Kidney (tissue), 22 donors: ENCODE measurements at places on chromosomes 2 and 18. TPM values are rescaled to one million over a fixed set of nuclear protein-coding genes. Genes with fewer than 3 reads are reported as not detected.

DNA sequence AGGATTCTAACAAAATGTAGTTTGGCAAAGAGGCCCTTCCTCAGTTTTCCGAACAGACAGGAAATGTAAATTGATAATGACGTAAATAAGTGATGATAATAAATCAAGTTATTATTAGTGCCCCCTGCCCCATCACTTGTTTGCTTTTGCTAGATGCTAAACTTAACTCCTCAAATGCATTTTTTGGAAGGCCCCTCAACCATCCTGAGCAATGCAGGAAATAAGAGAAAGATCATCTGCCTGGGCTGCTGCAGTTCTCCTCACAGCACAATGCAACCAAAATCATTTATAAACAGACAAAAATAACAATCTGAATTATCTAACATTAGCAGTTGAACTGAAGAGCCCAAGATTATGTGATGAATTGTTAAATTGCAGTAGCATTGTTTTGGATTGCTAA is 62.6 kb upstream of the PSMD14 start:
- H3K4me3 ChIP-seq = no peak overlapping the region
- no peak for DNase-seq
- H3K27me3 ChIP-seq = peaks cover 3% of the 10 kb centered on the region
- no peaks in the 10 kb centered on the region for H3K4me1 ChIP-seq
- no peak overlapping the region for H3K27ac ChIP-seq

- H3K27ac ChIP-seq = no peak overlapping the region
- no peak for DNase-seq
Measured at GRCh38 chr2:45554073-45554741, 56.9 kb downstream of the SRBD1 start.

DNA sequence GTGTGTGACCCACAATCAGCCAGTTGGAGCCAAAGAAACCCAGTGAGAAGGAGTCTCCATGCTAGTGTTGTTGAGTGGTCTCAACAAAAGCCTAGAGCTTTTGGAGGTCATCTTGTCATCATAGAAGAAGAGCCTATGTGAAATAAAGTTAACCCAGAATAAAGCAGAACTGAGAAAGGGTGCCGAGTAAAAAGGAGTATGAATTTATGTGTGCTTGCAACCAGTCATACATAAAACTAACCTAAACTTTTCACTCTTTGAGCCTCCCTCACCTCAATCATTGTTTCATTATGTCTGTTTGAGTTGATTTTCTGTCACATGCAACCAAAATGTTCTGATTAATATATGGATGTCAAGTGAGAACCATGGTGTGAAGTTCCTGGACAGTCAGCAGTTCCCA is 599.3 kb upstream of the ZEB2 start:
- no peaks in the 10 kb centered on the region for H3K4me1 ChIP-seq
- H3K36me3 ChIP-seq = no peaks in the 10 kb centered on the region
- no peak overlapping the region for H3K27ac ChIP-seq
- no peak for DNase-seq

DNA sequence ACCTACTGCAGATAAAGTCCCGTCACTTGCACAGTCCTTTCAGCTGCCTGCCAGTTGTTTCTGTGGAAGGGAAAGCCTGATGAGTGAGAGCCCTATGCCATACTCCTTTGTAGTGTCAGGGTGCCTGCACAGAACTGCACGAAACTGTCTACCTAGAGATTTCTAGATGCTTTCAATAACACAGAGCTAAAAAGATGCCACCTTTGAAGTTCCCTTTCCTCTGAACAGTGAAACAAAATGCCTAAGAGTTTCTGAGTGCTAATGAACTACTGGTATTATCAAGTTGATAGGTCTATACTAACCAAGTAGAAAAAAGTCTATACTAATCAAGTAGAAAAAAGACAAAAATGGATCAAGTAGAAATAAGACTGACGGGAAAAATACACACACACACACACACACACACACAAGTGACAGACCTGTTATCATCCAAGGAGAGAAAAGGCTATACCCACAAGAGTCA is 79.0 kb downstream of the TLK1 start:
- H3K27ac ChIP-seq = no peak overlapping the region
- peaks cover 3% of the 10 kb centered on the region for H3K36me3 ChIP-seq
- no peaks in the 10 kb centered on the region for H3K27me3 ChIP-seq
- no peak overlapping the region for H3K4me3 ChIP-seq

GRCh38 chr18:49591775-49592174 is 29.9 kb downstream of the LIPG start:
- H3K27ac ChIP-seq = no peak overlapping the region
- H3K4me1 ChIP-seq = no peaks in the 10 kb centered on the region
- DNase-seq = no peak
- no peak overlapping the region for H3K4me3 ChIP-seq
- no peaks in the 10 kb centered on the region for H3K27me3 ChIP-seq

DNA sequence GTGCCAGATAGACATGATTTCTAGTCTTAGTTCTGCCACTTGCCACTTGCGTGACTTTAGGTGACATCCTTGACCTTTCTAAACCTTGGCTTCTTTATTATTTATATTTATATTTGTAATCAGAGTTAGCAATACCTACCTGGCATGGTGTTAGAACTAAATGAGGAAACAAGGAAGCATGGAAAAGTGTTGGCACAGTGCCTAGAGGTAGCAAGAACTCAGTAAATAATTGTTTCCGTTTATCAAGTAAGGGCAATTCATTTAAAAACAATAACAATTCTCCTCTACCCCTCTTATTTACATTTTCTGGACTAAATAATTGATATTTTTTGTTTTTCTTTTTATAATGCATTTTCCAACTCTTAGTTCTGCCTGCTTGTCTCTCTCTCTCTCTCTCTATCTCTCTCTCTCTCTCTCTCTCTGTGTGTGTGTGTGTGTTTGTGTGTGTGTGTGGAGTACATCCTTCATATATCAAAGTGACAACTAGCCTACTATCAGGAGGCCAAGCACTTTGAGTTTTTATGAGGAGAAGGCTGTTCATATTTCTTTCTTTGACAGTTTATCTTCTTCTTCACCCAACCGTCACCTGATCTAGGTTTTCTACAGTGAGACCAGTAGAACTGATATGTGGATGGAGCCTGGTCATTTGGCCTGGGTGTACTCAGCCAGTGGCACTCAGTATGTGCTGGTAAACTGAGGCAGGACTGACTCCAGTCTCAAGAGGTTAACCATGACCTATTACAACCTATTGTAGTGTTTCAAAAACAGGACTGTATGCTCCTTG is 134.5 kb downstream of the LRRTM1 start:
- DNase-seq = no peak
- H3K27ac ChIP-seq = no peak overlapping the region
- no peaks in the 10 kb centered on the region for H3K27me3 ChIP-seq
- no peaks in the 10 kb centered on the region for H3K36me3 ChIP-seq
- H3K4me3 ChIP-seq = no peak overlapping the region

The FBLN7 gene
- 0.71 TPM for polyA plus RNA-seq

The LBH gene
- 27.2 TPM for polyA plus RNA-seq

The RAB31 gene
- 17.3 TPM for polyA plus RNA-seq

The PDIA6 gene
- 190 TPM for polyA plus RNA-seq

The RAMP1 gene
- polyA plus RNA-seq = 17.3 TPM

The ZNF385B gene
- polyA plus RNA-seq = 5.9 TPM

The EVA1A gene
- polyA plus RNA-seq = 32.4 TPM
